ENCODE measurements at places on chromosomes 12 and 14.

GRCh38 chr14:95841668-95842067, 35.0 kb upstream of the TUNAR start:
- DNase-seq: no peak

GRCh38 chr12:93127582-93128331, 198.7 kb upstream of the EEA1 start:
- DNase-seq: no peak

- no peak for DNase-seq
Observed at GRCh38 chr12:108318472-108319275, 20.4 kb downstream of the CMKLR1 start.

- DNase-seq: no peak
Observed at GRCh38 chr12:100778967-100779590, 15.5 kb upstream of the ANO4 start.

GRCh38 chr12:122474324-122474716, 26.4 kb downstream of the ZCCHC8 start:
- DNase-seq: no peak

DNA sequence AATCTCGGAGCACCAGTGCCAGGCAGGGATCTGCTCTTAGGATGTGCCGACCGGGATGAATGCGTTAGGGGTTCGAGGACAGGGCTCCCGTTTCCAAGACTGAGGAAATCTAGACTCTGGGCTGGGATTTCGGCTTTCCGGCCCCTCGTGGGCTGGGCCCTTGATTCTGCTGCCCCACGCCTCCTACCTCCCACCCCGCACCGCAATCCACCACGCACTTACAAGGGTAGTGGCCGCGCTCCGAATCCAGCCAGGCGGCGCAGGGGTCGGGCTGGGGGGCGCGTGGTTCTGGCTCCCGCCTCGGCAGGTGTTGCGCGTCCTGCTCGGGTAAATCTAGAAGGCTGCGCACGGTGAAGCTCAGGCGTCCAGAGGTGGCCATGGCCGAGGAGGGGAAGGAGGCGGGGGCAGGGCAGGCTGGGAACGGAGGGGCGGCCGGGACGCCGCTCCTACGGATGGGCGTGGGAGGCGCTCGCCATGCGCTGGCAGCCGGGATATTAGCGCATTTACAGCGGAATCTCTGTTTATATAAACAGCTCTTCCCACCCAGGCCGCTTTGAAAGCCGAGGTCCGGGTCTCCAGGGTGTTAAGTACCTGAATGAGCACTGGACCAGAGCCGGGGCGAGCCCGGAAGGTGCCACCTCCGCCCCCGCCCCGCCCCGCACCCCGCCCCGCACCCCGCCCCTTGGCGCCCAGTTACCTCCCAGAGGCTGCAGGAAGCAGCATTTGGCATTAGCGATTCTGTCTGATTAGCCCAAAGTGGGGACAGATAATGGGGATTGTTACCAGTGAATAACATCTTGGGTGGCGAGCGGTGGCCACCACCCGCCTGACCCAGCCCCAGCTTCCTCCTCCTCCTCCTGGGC, at the start of gene NKX2-8:
NKX2-8 (minus strand) TSS at position 604 of the 863 bp plus-strand sequence; CDS start at position 379, 225 bp downstream.
- DNase-seq: no peak

GRCh38 chr12:943051-943450, 6.4 kb downstream of the RAD52 start:
- DNase-seq: no peak

- no peak for DNase-seq
Observed at GRCh38 chr12:124947561-124948398, 33.3 kb upstream of the UBC start.

GRCh38 chr14:53714495-53715192, 242.0 kb downstream of the BMP4 start:
- no peak for DNase-seq

DNA sequence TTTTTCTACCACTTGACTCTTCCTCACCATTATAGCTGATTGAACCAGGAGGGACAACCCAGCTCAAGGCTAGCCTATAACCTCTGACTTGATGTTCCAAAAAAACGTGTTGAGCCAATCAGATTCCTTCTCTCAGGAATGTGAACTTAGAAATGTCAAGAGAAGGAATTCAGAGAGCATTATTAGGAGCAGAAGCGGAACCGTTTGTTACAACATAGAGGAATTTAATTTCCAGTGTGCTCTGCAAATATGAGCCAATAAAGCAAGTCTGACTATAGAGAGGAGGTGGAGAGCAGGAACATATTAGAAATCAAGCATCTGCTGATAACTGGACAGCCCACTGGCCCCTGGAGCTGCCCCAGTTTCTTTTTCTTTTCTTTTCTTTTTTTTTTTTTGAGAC, 15.3 kb upstream of the PELI2 start:
- DNase-seq: no peak

- no peak for DNase-seq
Observed at GRCh38 chr14:37472906-37473305, 122.1 kb downstream of the FOXA1 start.

- no peak for DNase-seq
Observed at GRCh38 chr12:128807161-128807724, 16.5 kb downstream of the SLC15A4 start.

DNA sequence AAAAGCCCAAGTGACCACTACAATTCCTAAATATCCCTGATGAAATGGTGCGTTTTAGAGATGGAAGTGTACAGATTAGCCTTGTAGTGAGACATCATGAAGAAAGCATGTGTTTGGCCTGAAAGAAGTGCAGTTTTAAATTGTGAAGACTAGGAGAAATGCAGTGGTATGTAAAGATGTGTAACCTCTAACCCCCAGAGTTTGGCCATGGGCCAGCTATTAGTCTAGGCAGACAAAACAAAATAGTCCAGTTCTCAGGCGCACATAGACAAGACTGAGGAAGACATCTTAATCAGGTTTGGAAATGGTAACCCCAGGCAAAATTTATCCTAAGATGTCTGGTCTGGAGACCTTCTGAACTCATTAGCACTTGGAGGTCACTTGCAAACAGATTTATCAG, 23.4 kb downstream of the WBP11 start:
- DNase-seq: no peak

GRCh38 chr14:75976826-75977581, 4.8 kb downstream of the TGFB3 start:
- DNase-seq: no peak

Data from activated B cell treated with CpG ODN at 0.5 μM for 24 hours (primary cell).